ENCODE measurements at places on chromosomes 2 and 18.

- no peak for DNase-seq
Observed at GRCh38 chr2:164808776-164809175, 32.8 kb downstream of the COBLL1 start.

- no peak for DNase-seq
Observed at GRCh38 chr2:39739386-39739785, 39.7 kb downstream of the THUMPD2 start.

GRCh38 chr2:66531567-66531966 lies 96.6 kb downstream of the MEIS1 start:
- DNase-seq = no peak

DNA sequence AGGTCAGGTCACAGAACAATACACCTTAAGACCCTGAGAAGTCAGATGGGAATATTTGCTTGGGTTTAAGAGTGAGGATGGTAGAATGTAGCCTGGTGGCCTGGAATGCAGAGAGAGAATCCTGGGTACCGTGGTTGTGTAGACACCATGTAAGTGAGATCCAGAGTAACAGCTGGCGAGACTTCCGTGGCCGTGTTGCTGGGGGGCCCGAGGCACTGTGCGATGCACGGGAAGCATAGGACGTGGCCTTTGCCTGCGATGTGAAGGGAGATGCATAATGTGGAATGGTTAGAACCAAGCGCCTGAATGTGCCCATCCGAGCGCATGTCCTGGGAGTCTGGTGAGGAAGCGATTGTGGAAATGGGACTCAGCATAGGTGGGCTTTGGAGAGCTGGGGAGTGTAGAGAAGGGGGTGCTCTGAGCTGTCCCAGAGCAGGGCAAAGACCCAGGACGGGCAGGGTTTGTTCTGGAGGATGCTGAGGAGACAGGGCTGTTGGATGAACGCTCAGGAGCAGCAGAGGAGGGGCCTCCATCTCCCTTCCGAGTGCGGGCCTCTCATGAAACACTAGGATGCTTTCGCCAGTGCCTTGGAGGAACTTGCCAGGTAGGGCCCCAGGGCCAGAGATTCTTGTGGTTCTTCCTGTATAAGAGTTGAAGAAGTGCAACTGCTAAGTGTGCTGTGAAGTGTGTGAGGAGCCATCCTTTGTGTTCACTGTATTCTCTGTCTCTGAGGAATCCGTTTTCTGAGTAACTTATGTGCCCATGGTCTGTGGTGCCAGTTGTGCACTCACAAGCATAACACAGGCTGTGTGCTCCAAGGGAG lies 7.1 kb downstream of the RNF144A start:
- DNase-seq = no peak

GRCh38 chr2:37365669-37366068 lies 21.2 kb downstream of the QPCT start:
- DNase-seq = peak; percentile 55

- DNase-seq = no peak
Observed at GRCh38 chr2:120779781-120780283, 44.2 kb downstream of the GLI2 start.

GRCh38 chr2:166768393-166769123 lies 119.7 kb upstream of the XIRP2 start:
- DNase-seq = no peak

DNA sequence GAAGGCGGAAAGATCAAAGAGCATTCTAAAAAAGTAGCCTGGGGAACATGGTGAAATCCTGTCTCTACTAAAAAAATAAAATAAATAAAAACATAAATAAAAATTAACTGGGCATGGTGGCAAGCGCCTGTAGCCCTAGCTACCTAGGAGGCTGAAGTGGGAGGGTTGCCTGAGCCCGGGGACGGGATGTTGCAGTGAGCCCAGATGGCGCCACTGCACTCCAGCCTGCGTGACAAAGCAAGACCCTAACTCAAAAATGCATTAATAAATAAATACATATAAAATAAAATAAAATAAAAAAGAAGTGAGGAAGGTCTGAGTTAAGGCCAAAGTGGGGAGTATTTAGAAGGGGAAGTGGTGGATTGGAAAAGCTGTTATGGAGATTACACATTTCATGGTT lies 1.3 kb upstream of the PSMD14 start:
- no peak for DNase-seq

DNA sequence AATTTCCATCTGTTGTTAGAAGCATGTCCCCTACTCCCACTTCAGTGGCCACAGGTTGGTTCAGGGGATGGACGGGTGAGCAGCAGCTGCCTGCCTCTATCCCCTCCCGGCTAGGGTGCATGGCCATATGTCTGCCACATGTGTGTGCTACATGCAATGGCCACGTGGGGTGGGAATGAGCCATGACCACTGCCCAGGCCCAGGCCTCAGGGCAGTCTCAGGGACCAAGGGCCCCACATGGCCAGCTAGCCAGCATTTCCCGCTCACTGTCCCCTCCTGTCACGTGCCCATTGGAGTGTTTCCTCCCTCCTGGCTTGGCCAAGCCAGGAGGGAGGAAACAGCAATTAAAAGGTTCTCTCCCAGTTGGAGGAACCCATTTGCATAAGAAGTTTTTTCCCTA lies 117.1 kb downstream of the KCNS3 start:
- no peak for DNase-seq

- DNase-seq = no peak
Observed at GRCh38 chr2:144586476-144586875, 66.6 kb upstream of the ZEB2 start.

GRCh38 chr18:70420146-70420898 lies 131.5 kb downstream of the SOCS6 start:
- DNase-seq = no peak

GRCh38 chr2:74188018-74188601 lies 9.4 kb upstream of the MOB1A start:
- DNase-seq = no peak

DNA sequence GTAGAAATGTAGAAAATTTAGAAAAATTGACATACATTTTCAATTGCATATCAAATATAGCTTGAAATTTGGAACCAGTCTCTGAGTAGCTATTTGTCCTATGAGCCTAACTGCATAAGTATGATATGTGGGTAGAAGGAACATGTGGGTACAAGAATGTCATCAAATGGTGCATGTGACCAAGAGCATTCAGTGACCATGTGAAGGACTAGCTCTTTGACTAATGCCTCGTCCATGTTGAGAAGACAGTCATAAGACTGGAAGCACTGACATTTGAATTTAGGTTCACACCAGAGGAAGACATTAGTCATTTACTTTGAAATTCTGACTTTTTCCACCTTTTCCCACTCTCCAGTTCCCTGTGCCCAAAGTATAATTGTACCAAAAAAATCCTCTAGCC lies 12.6 kb downstream of the MRPL44 start:
- no peak for DNase-seq

DNA sequence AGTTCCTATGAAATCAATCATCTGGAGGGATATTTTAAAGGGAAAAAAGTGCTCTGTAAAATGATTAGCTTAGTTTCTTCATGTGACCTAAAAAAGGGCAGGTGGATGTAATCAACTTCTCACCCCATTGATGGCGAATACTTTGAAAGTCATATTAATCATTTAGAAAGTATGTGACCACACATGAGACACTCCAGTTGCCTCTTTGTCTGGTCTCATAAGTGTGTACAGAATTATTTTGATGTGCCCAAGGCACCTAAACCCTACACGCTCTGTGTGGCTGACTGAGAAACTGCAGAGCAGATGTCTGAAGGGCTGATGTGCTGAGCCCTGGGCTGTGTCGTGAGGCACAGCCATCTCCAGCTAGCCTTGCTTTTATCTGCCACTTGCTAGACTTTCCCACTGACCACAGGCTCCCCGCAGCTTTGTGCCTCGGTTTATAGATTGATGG lies 26.9 kb downstream of the SGPP2 start:
- peak; percentile 23 for DNase-seq

DNA sequence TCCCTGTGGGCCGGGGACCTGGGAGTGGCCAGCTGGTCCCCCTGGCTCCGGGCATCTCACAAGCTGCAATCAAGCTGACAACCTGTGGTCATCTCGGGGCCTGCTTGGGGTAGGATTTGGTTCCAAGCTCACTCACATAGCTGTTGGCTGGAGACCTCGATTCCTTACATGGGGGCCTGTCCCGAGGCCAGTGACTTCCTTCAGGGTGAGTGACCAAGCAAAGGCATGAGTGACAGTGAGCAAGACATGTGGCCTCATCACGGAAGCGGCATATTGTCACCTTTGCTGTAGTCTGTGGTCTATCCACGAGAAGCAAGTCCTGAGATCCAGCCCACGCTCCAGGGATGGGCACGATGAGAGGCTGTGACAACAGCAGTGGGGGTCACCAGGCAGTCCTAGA lies 131.4 kb upstream of the ID2 start:
- no peak for DNase-seq

GRCh38 chr2:217228732-217229131 lies 368.9 kb upstream of the TNP1 start:
- no peak for DNase-seq

GRCh38 chr2:232891621-232892071 lies 21.6 kb downstream of the SNORC start:
- DNase-seq = no peak

GRCh38 chr18:41461114-41461513 lies 493.9 kb upstream of the PIK3C3 start:
- DNase-seq = no peak

- DNase-seq = no peak
Observed at GRCh38 chr2:188623995-188624643, 332.4 kb downstream of the GULP1 start.

GRCh38 chr2:145144131-145144728 lies 624.3 kb upstream of the ZEB2 start:
- DNase-seq = no peak

DNA sequence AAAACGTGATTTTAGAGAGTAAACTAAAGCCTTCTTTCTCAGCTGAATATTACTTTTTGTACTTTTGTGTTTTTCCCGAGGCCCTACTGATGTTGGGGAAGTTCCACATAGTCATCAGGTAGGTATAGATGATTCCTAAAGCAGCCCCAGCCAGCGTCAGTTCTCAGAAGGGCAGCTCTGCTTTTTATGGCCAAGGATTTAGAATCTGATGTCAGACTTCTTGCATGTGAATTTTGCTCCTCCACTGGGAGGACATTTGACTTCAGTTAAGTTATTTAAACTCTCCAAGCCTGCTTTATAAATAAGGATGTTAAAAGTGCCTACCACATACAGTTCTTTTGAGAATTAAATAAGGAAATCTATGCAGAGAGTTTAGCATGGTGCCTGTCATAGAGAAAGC lies 130.8 kb downstream of the NCKAP5 start:
- no peak for DNase-seq

DNA sequence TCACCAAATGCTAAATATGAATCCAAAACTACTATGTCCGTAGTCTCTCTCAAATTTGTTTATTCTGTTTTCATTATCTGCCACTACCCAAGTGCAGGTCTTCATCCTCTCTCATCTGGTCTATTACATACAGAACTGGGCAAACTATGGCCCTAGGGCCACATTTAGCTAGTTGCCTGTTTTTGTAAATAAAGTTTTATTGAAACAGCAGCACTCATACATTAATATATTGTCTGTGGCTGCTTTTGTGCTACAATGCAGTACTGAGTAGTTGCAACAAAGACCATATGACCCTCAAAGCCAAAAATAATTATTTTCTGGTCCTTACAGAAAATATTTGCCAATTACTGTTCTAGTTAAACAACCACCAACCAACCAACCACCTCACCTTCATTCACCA lies 172.2 kb upstream of the NCKAP5 start:
- DNase-seq = no peak

- DNase-seq = no peak
Observed at GRCh38 chr2:232280341-232280740, 98.2 kb upstream of the ALPP start.

- DNase-seq = no peak
Observed at GRCh38 chr18:24632158-24632988, 171.9 kb downstream of the HRH4 start.

GRCh38 chr2:221606424-221606823 lies 34.3 kb upstream of the EPHA4 start:
- DNase-seq = no peak

DNA sequence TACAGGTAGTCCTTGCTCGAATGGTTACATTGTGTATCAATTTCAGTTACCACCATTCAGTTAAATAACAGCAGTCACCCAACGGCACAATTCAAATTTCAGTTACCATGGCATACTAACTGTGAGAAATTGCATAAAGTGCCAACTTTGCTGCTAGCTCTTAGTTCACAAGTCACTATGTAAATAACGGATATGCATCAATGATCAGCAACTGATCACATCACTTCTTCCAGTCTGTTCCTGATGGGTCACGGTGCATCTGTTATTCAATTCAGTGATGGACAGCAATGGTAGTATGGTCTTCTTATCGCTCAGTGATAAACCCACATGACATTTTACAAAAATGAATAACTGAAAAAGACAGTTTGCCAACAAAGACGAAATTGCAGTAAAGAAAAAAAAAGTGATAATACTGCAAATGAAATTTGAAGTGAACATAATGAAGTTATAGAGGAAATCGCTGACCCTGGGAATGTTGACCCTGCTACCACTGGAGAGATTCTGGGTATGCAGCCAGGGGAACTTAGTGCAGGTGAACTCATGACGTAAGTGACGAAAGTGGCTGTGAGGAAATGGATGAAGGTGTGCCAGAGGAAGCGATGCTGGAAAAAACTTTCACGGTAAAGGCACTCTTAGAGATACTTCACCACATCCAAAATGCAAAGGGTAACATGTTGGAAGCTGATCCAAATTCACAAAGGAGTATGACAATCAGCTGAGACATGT lies 25.9 kb upstream of the RAPGEF4 start:
- no peak for DNase-seq

GRCh38 chr2:189104934-189105333 lies 74.6 kb downstream of the COL5A2 start:
- no peak for DNase-seq

DNA sequence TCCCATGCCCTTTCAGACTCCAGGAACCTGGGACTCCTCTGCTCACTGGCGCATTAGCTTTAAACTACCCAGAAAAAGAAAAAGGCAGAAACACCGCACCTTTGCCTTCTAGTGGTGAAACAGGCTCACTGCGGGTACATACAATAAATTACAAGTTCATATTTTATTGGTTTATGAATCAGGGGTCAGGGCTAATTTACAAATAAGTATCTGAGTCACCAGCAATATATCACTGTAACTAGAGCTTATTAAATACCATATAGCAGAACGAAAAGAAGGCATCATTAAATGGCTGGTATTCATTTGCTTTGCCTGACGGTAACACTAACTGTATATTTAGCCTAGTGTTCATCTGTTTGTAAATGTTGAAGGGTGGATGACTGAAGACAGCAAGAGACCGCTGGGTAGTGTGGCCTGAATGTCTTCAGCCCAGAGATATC lies 26.9 kb upstream of the DTNB start:
- peak; percentile 47 for DNase-seq

- DNase-seq = no peak
Observed at GRCh38 chr18:9824474-9824832, 61.3 kb upstream of the TXNDC2 start.

GRCh38 chr2:148989882-148990493 lies 48.5 kb upstream of the LYPD6B start:
- peak; percentile 47 for DNase-seq

Measured in activated CD4-positive, alpha-beta T cell treated with anti-CD3 and anti-CD28 coated beads, Interleukin-2, amount 50 U/mL, for 16 hours (primary cell).